ENCODE measurements at places on chromosomes 4 and X.

DNA sequence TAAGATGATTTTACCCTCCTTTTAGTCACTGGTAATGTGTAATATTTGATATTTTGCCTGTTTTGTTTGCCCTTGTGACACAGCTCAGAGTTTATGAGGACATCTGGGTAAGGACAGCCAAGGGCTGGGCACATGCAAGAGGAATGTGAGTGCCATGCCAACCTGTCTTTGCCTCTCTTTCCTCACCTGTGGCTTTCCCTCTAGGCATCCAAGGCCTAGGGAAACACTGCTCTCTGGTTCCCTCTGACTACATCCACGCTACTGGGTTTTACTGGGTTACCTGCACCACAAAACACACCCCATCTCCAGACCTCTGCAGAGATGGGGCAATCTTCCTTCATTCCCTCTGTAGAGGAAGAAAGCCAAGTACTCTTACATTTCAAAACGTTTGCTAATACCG, 7.7 kb downstream of the HPGDS start:
- no peak for DNase-seq

DNA sequence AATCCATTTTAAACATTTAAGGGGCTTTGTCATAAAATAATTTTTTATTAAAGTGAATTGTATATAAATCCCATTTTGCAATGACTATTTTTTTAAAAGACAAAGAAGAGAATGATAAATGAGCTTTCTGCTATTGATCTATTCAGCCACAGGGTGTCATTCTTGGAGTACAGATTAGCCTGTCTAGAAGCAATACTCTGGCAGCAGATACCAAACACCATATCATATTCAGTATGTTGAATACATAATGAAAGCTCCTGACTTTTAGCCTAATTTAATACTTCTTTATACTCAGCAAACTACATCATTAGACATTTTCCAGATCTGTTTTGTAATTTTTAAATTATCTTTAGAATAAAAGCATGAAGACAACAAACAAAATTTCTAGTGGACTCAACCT, 496.3 kb downstream of the PDGFC start:
- no peak for DNase-seq

GRCh38 chr4:134510544-134510943, 309.0 kb upstream of the PABPC4L start:
- no peak for DNase-seq

GRCh38 chr4:56102601-56103000, 153.9 kb downstream of the CEP135 start:
- DNase-seq = no peak

- DNase-seq = no peak
These were observed 110.1 kb downstream of the ANAPC4 start for GRCh38 chr4:25487155-25487554.

GRCh38 chrX:15860921-15861320, 6.3 kb upstream of the AP1S2 start:
- DNase-seq = no peak

DNA sequence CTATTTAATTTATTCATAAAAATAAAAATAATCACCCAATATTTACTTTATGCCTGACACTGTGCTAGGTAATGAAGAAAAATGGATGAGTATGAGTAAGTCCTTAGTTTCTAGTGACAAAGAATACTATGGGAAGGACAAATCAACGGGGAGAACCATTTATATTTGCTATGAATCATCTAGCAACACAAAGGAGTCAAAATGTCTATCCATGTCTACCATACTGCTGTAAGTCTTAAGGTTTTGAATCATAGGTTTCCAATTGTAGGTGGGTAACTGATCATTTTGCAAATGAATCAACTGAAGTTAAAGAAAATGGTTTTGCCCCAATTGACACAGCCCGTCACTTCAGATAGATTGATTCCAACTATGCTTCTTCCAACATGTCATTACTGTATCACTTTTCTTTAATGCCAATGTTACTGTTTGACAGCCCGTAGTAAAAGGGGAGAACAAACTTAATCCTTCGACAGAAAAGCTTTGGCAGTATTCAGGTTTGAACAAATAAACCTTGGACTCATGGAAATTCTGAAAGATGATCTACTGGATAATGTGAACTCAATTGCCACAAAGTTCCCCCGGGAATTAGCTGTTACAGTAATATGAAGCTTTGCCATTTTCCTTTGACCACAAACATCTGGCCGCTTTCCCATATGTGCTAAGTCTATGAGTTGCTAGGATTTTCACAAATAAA, 3.2 kb downstream of the TDO2 start:
- no peak for DNase-seq

GRCh38 chrX:132442691-132443090, 46.1 kb downstream of the MBNL3 start:
- no peak for DNase-seq

DNA sequence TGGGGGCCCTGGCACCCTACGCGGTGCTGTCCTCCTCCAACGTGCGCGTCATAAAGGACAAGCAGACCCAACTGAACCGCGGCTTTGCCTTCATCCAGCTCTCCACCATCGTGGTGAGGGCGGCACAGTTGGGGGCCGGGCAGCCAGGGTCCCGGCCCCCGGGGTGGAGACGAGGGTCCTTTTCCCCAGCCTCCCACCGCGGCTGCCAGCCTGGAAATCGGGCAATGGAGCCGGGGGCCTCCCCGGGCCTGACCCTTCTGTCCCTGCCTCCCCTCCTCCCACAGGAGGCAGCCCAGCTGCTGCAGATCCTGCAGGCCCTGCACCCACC, 13.7 kb upstream of the UBA1 start:
- DNase-seq = no peak

DNA sequence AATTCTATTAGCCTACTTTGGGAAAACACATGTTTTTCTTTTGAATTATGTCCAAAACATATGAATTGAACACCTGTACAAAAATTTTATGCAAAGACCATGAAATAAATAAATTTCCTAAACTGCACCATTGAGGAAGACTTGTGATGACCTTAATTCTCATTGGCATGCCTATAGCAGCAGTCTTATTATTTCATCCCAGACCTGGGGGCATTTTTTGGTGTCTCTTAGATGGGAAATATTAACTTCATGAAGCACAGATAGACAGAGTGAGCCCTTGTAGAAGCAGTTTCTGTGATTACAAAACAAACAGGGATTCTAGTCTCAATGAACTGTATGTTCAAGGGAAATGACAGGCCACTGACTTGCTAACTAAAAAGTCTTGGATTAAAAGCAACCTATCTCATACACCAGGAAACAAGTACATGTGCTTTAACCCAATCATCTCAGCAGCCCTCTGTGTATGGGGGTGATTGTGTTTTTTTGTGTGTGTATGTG, 32.0 kb upstream of the HPGD start:
- DNase-seq = no peak

DNA sequence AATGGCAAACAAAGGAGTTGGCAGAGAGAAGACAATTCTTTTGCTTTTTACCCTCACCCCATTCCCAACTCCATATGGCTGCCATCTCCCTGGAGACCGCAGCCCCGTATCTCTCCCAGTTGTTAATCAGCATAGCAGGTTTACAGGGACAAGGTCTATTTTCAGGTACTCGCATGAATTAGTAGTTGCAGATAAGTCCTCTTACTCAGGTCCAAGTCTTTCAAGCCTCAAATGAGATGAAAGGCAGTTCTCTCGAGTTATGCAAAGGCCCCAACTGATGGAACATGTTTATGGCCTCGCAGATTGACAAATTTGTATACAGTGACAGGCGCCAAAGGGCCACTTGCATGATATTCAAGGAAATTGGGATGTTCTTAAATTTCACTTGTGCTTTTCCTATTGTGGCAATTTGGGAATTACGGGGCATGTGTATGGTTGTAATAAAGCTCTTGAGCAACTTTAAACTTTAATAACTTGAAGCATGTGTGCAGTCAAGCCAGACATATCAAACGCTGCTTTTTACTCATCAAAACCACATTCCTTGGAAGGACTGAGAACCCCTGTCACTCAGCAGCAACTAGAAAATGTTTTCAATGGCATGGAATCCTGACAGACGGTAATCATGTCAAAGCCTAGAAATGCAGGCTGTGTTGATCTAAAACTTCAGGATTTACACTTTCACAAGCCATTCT, 45.1 kb downstream of the KDR start:
- no peak for DNase-seq

DNA sequence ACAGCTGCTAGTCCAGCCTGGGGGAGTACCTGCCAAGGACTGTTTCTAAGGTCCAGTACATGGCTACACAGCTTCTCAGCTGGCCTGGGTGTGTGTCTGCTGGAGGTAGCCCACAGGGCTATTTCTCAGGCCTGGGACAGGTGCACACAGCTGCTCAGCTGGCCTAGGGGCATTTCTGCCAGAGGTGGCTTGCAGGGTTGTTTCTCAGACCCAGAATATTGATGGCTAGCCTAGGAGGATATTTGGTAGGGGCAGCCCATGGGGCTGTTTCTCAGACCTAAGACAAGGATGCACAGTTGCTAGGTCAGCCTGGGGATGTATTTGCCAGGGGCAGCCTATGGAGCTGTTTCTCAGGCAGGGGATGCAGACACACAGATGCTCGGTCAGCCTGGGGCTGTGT, 29.4 kb downstream of the RAB28 start:
- no peak for DNase-seq

GRCh38 chr4:147118528-147118927, 172.9 kb upstream of the TTC29 start:
- no peak for DNase-seq

DNA sequence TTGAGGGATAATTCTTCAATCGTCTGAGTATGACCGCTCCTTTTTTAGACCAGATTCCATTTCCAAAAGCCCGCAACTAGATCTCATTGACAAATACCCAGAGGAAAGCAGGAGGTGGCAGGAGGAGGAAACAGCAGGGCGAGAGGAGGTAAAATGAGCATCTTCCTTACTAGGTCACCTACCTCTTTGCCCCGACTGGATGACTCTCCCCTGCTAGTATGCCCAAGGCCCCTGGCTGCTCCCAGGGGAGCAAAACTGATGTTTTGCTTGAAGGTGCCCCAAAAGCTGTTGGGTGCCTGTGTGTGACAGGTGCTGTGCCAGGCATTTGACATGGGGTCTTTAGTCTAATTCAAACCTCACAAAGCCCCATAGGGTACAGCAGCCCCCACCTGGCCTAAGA, 48.9 kb downstream of the C4orf50 start:
- DNase-seq = no peak

DNA sequence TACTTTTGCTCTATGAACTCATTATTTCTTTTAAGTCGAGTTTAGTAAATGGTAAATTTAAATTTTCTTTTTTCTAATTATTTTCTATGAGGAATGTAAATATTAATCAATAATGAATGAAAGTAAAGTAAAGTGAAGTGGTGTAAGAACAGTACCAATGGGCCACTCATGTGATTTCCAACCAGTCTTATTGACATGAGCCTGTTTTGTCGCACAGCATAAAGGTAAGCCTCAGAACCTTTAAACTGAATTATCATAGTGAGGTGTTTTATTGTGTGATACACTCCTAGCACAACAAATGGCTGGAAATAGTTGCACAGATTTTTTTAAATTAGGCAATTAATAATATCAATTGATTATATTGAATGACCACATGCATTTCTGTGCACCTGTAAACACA, 1.1 kb downstream of the ADH1C start:
- no peak for DNase-seq

- DNase-seq = no peak
These were observed 10.9 kb upstream of the MAGEA4 start for GRCh38 chrX:151901826-151902225.

DNA sequence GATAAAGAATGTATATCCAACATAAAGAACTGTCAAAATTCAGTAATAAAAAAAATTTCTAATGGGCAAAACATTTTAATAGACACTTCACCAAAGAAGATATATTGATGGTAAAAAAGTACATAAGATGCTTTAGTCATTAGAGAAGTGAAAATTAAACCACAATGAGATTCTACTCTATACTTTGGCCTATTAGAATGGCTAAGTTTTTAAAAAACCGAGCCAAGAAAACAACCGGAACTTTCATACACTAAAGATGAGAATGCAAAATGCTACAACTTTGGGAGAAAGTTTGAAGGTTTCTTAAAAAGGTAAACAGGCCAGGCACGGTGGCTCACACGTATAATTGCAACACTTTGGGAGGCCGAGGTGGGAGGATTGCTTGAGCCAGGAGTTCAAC, 20.8 kb downstream of the CNOT6L start:
- DNase-seq = no peak

DNA sequence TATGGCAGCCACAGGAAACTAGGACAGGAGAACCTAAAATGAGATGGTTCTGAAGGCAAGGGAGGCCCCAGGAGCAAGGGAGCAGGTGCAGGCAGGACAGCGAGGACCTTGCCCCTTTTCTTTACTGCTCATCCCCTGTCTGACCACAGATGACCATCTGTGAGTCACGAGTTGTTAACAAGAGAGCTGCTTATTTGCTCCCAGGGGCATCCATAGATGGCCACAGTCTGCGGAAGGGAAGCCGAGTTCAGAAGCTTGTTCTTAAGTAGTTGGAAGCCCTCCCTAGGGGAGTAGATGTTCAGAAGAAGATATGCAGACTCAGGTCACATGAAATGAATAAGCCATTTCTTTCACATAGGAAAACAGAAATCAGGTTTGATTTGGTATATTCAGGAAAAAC, 69.4 kb downstream of the EVC2 start:
- DNase-seq = no peak

GRCh38 chrX:78650906-78651437, 8.2 kb downstream of the RTL3 start:
- DNase-seq = no peak

- DNase-seq = no peak
These were observed 2.7 kb downstream of the PDLIM5 start for GRCh38 chr4:94454405-94454804.

- DNase-seq = no peak
These were observed 105.9 kb upstream of the GPRIN3 start for GRCh38 chr4:89413518-89413917.

DNA sequence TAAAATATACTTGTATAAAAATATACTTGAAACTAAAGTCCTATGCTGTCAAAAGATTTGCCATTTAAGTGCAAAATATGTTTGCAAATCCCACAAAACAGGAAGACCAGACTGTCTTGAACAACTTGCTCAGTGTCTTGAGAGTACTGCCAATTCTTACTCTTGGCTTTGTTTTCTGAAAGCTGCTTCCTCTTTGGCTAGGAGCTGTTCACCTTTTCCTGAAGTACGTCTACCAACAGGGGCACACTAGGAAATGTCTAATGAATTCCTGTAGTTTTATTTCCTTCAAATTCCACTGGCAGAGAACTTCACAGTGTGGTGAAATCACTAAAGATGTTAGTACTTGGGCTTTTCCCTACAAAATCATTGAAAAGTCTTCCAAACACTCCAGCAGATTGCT, 46.4 kb upstream of the ABCG2 start:
- no peak for DNase-seq
